Stimulated activated CD8-positive, alpha-beta memory T cell treated with anti-CD3 and anti-CD28 coated beads, Interleukin-15, amount 100 ng/mL, for 4 hours (primary cell): ENCODE measurements at places on chromosomes 2 and 18.

DNA sequence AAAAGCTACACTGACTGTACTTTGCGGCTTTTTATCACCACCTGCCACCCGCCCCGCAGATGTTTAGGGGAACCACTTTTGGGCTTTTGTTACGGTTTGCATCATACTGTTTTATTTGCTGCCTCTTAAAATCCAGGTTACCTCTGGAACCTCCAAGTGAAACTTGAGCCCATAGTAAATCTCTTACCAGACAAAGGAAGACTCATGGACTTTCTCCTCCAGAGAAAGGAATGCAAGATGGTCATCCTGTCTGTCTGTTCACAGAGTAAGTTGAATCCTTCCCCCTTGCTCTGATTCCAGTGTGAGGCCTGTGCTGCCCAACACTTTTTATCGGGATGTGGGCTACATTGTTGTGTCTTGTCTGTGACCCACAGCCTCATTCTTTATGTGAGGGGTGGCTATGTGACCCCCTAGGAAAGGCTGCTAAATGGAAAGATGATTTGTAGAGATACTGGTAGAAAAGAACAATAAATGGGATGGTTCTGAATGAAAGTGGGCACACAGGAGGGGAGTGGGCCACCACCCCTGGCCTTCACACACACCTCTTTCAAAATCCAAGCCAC, 23.3 kb downstream of the RMC1 start:
- no peak for DNase-seq

GRCh38 chr2:110740747-110741349, 8.5 kb downstream of the ACOXL start:
- no peak for DNase-seq

DNA sequence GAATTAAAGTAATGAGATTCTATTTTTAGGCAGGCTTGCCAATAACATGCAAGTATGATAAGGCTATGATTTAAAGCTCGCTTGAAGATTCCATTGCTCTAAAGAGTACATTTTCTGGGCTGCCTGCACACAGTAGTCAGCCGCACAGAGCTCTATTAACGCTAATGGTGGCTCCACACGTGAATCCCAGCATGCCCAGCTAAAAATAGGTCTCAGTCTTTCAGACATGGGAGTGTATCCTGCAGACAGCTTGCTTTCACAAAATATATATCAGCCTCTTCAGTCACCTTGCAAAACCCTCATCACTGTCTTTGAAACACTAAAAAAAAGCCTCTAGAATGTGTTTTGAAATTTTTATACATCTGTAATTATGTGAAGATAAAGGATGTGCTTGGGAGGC, 418.1 kb downstream of the MTX2 start:
- no peak for DNase-seq

- DNase-seq = no peak
Measured at GRCh38 chr2:96684883-96685576, 42.5 kb downstream of the FER1L5 start.

DNA sequence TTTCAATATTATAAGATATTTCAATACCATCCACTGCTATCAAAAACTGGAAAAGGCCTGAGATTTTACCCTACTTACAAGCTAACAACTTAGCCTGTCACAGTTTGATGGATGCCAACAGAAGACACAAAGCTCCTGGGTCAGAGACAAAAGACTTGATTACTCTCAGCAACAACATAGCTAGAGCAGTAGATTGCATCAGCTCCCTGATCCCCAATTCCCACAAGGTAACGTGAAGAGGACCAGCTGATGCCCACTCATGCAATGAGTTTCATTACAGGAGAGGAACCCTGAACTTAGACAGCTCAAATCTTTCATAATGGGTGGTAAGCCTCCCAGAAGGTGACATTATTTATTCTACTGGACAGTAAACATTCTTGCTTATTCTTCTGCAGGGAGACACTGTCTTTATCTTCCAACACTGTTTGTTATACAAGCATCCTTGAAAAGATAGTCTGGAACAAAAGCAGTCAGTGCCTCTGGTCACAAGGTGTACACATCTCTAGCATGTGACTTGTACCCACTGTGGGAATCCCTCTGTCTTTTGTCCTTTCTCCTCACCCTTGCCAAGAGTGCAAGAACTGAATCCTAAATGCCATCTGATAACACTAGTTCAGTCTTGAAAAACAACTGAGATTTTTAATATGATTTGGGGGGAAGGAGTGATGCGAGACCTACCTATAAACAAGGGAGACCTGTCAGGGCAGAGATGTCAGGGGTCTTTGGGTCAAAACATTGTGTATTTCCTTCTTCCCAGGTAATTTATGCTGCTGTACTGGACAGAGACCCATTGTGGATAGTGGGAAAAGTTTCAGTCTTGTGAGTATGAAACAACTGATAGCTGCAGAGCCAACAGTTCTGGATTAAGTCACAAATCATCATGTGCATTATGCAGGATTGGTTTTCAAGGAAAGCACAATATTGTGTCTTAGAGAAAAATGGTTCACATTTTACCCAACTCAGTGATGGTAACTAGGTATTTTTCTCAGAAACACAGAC, 102.4 kb downstream of the AOX1 start:
- no peak for DNase-seq

DNA sequence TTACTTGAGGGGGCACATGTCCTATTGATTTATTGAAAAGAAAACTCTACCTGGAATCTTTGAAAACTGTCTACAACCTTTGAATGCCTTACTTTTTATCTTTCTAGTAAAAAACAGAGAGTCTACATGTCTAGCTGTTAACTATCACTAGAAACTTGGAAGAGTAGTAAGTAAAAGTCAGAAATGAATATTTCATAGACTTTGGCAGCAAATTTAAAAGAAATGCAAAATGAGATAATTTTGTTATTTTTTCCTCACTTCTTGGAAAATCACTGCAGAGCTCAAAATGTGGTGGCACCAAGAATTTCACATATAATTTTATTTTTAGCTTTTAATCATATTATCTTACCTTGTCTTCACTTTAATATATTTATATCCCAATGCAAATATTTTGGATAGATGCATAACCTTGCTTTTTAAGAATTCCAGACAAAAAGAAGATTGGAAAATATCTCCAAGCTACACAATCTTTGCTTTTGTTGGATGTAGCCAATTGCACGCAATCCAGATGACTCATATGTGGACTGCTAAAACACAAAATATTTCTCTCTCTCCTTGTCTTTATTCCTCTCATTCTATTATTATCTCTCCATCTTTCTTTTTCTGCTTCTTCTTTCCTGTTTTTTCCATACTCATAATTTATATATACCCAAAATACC, 92.2 kb upstream of the DSEL start:
- no peak for DNase-seq

DNA sequence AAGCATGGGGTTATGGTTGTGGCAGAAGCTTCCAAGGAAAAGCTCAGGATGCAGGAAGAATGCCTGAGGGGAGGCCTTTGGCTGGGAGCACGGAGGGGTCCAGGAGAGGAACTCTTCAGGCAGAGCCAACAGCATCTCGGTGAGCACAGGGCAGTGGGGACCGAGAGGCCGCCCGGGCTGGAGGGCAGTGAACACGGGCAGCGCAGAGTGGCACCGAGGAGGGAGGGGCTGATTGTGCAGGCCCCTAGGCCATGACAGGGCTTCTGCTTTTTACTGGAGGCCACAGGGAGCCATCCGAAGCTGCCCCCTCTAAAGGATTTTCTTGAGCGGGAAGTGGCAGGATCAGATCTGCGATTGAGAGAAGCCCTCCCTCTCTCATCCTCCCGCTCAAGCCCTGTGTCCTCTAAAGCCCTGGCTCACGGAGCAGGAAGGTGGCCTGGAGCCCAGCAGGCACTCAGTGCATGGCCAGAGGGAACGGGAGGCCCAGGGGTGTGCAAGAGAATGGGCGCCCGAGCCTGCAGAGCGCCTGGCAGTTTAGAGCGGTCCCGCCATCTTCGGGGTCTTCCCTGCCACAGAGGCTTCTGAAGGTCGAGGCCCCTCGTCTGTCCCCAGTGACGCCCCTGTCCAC, 110.0 kb upstream of the STON1 start:
- DNase-seq = no peak

DNA sequence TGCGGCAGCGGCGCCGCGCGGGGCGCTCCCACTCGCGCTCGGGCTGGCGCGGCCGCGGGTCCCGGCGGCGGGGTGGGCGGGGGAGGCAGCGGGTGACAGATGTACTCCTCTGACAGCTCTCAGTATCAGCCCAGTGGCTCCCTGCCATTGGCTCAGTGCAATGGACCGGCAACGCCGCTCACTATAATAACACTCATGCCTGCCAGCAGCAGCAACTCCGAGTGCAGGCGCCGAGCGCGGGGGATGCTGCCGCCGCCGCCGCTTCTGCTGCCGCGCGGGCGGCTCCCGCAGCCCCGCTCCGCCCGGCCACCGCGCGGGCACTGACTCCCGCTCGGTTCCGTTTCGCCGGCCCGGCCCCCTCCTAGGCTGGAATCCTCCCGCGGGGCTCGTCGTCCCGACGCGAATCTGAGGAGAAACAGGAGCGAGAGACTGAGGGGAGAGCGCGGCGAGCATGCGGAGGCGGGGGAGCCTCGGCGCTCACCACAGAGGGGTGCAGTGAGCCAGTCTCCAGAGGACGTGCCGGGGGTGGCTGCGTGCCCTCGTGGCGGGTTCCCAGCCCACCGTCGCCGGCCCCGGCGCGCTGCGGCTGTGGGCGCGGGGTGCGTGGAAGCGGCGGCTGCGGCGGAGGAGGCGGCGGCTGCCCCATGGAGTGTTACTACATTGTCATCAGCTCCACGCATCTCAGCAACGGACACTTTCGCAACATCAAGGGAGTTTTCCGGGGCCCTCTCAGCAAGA, at the start of gene ZNF804A:
Gene ZNF804A, plus strand, starts transcription at position 214 of the 738 bp plus-strand sequence. Its CDS starts 431 bp downstream, at position 645.
- DNase-seq = no peak

- no peak for DNase-seq
Measured at GRCh38 chr2:112065966-112066365, 10.9 kb downstream of the TMEM87B start.

GRCh38 chr2:176317199-176317598, 48.0 kb downstream of the MTX2 start:
- no peak for DNase-seq

- DNase-seq = no peak
Measured at GRCh38 chr2:42881732-42882131, 89.3 kb upstream of the HAAO start.

DNA sequence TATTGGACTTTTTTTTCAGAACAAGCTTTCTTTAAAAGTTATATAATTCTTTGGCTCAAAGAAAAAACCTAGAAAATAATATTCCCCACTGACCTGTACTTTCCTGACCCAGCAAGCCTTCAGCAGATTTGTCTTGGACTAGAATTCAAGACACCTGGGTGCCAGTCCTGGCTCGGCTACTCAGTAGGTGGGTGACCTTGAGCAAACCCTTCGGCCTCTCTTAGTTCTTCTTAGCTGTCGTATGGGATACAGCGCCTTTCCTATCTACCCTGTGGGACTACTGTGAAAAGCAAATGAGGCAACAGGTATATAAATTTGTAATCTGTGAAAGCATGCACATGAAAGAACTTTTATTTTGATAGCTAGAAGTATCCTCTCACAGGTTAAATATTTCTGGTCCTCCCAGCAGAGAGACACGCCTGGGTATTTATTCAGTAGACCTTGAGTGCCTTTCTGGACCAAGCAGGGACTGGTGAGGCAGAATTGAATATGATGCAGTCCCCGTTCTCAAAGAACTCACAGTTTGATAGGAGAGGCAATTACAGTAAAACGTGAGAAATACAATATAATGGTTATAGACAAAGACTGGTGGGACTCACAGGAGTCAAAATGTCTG, 69.4 kb upstream of the EPAS1 start:
- no peak for DNase-seq

DNA sequence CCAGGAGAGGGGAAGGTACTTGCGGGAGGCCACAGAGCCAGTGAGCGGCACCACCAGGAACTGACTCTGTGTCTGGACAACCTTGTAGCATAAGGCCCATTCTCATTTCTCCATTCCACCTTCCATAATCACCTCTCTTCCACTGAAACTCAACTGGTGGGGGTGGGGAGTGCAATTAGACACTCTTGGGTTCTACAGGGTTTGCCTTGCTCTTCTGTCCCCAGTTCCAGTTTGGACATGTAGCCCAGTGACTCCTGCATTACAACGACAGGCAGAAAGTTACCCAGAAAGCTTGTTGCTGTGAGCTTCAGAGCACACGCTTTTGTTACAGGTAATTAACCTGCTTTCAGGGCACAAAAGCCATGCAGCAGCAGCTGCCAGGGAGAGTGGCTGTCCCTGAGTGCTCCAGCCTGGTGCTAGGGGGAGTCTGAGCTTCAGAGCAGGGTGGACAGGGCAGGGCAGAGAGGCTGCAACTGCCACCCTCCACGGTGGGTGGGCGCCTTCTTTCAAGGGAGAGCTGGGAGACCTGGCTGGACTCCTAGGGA, 65.2 kb downstream of the COPS8 start:
- DNase-seq = no peak

- no peak for DNase-seq
Measured at GRCh38 chr18:55136258-55136657, 177.0 kb upstream of the CCDC68 start.

- no peak for DNase-seq
Measured at GRCh38 chr2:144936442-144936841, 416.5 kb upstream of the ZEB2 start.

GRCh38 chr2:204453730-204454167, 91.5 kb upstream of the PARD3B start:
- DNase-seq = no peak

DNA sequence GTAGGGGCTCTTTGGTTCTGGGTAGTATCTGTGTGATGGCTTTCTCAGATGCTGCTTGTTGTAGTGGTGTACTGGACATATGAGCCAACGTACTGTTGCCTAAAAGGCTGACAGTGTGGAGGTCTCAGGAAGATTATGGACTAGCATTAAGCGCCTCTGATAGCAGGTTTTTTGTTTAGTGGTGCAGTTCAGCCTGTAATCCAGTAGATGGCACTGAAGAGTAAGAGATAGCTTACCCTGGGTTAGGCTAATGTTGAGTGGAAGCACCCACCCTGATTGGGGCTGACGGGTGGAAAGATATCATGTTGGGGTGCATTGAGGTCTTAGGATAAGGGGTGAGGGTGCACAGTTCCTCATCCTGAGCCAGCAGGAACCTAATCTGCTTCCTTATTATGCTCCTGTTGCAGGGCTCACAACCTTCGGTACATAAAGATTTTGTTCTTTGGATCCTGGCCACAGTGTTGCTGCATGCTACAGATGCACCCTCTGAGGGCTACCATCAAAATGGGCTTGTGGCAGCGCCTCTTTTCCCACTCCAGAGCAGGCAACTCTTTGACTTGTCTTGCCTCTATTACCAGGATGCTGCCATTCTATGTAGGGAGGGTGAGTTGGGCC, 79.6 kb downstream of the MSTN start:
- DNase-seq = no peak

DNA sequence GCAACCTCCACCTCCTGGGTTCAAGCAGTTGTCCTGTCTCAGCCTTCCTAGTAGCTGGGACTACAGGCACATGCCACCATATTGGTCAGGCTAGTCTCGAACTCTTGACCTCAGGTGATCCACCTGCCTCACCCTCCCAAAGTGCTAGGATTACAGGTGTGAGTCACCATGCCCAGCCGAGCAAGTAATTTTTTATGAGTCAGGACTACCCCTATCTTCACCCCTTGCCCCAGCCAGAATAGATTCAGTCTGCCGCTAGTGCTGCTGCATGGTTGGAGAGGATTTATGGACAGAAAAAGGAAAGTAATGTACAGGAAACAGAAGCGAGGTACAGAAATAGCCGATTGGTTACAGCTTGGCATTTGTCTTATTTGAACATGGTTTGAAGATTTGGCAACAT, 48.9 kb downstream of the BMPR2 start:
- no peak for DNase-seq

GRCh38 chr2:8391584-8391983, 290.3 kb upstream of the ID2 start:
- no peak for DNase-seq

- DNase-seq = no peak
Measured at GRCh38 chr2:124318913-124319312, 293.8 kb downstream of the CNTNAP5 start.

- DNase-seq = no peak
Measured at GRCh38 chr2:36717603-36718266, 21.2 kb downstream of the VIT start.
